GM20000 (cell line): ENCODE measurements at places on chromosomes 2 and 18.

DNA sequence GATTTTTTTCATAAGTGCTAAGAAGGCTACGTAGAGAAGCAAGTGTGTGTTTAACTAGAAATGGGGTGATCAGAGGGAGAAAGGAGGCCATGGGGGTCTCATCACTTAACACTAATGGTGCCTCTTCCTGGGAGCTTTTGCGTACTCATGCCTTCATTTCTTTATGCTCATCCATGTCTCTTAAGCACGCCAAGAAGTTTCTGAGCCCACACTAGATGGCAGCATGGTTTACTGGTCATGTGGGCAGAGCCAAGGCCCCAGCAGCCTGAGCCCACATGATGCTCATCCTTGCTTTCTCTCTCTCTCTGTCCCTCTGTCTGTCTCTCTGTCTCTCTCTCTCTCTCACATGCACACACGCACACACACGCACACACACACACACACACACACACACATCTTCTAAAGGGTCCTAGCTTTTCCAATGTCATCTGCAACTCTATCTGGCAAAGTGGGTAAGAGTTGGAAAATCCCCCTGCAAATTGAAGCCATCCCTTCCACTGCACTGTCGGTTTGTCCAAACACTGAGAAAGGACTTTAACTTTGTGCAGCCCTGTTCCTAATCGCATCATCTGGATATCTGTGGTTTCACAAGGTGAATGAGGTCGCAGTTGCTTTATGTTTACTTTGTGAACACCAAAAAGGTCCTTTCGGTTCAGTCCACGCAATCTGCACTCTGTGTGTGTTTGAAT lies 137.1 kb upstream of the CCDC68 start:
- peak; percentile 21 for DNase-seq

GRCh38 chr18:26435415-26436095 lies 112.8 kb downstream of the KCTD1 start:
- no peak for DNase-seq

DNA sequence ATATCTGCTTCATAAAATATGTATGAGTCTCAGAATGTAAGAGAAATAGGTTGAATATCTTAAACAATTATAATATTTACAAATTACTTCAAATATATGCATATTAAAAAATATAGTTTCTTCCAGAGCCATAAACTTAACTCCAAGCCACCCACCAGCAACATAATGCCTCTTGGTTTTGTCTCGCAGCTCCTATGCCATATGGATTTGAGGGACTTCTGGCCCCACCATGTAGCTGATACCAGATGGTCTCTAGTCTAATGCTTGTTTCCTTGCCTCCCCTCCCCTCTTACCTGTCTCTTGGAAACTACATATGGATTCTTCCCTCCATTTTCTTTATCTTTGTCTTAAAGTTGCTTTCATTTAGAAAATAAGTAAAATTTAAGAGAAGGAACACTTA lies 114.3 kb downstream of the GCA start:
- no peak for DNase-seq

- no peak for DNase-seq
These were observed 5.3 kb downstream of the CRIM1 start for GRCh38 chr2:36360834-36361233.

DNA sequence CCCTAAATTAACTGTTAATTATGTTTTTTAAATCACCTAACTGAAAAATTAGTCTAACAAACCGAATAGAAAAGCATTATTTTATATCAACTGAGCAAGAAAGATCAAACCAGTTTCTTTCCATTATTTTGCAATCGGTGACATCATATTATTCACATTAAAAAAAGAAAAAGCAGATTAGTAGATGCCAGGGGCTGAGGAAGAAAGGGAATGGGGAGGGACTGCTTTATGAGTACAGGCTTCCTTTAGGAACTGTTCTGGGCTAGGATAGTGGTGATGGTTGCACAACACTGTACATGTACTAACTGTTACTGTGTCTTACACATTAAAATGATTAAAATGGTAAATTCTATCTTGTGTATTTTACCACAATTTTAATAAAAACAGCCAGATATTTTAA lies 59.3 kb downstream of the COBLL1 start:
- no peak for DNase-seq

GRCh38 chr2:110931648-110932047 lies 189.1 kb upstream of the BCL2L11 start:
- DNase-seq = no peak

DNA sequence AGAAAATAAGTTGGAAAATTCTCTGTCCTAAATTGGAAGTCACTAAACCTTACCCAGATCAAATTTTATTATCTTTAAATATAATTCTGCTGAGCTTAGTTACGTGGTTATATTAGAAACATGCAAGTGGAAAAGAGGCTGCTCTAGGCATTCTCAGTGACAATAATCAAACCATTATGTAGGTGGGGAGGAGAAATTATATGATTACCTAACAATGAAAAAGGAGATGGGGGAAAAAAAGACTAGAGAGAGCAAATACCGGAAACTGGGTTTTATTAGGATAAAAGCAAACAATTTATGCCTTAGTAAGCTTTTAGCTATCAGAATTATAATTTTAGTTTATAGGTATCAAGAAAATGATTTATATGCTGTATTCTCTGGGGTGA lies 53.2 kb downstream of the PHLPP1 start:
- DNase-seq = no peak

GRCh38 chr2:99694331-99694730 lies 204.5 kb upstream of the REV1 start:
- DNase-seq = no peak

- no peak for DNase-seq
These were observed 14.5 kb upstream of the SLC8A1 start for GRCh38 chr2:40466332-40466906.

DNA sequence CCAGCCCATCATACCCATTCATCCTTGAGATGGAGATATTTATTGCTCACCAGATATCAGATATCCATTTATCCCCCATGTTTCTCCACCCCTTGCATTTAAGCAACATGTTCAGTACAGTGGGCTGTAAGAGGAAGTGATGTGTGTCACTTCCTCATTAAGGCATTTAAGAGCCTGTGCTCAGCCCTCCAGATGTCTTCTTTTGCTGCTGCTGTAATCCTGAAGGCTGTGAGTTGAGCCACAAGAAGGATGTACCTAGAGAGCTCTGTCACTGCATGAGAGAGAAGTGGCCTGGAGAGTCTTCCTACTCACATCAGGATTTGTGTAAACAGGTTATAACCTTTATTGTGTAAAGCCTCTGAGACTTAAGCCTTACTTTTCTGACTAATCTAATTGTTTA lies 151.8 kb upstream of the UNC80 start:
- no peak for DNase-seq

DNA sequence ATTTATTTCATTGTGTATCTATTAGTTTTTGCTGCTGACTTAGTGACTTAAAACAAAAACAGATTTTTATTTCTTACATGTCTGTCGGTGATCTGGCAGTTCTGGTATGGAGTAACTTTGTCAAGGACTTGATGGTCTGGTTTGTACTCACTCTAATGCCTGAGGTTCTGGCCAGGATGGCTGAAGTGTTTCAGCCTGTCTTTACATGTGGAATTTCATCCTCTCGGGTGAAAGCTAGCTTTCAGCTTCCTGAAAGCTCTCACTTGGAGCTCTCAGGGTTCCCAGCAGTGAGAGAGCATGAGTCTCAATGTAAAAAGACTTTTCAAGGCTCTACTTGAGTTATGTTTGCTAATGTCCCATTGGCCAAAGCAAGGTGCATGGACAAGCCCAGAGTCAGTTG lies 216.4 kb downstream of the NR4A2 start:
- no peak for DNase-seq

- DNase-seq = no peak
These were observed 1.8 kb upstream of the ARID5A start for GRCh38 chr2:96534701-96535181.
